HuH-7.5 (cell line): ENCODE measurements at places on chromosomes 1 and 21.

- no peak for DNase-seq
Measured at GRCh38 chr1:19395678-19396192, 83.6 kb downstream of the SLC66A1 start.

DNA sequence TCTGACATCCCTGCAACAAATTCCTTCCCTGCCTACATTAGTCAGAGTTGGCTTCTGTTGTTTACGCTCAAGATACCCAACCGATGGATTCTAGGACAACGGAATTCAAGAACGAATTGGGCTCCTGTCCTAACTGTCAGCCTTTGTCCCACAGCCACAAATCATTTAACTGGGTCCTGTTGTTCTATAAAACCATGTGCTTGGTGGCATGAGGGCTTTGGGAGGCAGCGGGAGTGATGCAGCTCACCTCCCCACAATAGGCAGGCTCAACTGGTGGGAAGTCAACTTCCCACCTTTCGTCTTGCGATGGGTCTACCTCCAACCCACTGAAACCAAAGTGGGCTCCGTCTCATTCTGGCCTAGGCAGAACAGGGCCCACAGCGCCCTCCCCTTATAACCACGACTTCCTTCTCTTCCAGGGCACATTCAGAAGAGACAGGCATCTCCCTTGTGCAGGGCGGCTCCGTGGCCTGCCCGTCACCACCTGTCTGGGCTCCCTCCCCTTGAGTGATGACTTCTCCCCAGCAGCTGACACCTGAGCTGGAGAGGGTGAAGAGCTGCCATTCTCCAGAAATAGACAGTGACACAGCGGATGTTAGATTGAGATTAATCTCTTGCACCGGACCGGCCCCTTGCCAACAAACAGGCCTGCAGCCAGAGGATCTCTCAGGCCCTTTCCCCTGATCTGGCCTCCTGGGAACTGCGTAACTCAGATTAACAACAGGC lies 26.5 kb downstream of the LRRC38 start:
- DNase-seq: no peak

- DNase-seq: no peak
Measured at GRCh38 chr21:26047279-26047967, 123.1 kb downstream of the APP start.

DNA sequence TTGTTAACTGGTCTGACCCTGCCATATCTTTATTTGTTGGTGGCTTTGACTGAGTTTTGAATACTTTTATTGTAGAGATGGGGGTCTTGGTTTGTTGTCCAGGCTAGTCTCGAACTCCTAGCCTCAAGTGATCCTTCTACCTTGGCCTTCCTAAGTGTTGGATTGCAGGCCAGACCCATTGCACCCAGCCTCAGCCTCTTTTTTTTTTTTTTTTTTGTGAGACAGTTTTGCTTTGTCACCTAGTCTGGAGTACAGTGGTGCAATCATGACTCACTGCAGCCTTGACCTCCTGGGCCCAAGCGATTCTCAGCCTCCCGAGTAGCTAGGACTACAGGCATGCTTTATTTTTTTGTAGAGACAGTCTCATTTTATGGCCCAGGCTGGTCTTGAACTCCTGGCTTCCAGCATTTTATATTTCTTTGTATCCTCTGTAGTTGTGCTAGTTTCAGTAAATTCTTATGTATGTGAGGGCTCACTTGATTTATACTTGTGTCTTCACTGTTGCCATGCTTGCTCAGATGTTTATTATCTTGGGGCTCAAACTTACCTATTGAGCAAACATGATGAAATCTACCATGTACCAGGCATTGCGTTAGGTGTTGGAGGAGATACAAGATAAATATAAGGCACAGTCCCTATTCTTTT lies 24.1 kb downstream of the THRAP3 start:
- no peak for DNase-seq

DNA sequence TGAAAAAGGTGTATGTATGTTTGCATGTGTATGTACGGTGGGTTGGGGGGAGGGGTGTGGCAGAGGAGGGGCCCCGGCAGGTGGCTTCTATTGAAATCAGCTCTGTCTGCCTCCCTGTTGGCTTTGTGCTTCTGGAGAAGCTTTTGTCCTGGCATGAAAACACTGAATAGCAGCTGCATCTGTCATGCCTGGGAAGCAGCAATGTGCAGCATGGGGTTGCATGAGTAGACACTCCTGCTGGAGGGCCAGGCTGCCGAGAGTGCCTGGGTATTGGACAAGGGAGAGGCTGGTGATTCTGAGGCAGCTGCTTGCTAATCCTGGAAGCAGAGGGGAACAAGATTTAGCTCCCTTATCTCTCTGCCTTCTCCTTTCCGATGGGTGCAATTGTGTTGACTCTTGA lies 20.5 kb downstream of the MAPKAPK2 start:
- no peak for DNase-seq

DNA sequence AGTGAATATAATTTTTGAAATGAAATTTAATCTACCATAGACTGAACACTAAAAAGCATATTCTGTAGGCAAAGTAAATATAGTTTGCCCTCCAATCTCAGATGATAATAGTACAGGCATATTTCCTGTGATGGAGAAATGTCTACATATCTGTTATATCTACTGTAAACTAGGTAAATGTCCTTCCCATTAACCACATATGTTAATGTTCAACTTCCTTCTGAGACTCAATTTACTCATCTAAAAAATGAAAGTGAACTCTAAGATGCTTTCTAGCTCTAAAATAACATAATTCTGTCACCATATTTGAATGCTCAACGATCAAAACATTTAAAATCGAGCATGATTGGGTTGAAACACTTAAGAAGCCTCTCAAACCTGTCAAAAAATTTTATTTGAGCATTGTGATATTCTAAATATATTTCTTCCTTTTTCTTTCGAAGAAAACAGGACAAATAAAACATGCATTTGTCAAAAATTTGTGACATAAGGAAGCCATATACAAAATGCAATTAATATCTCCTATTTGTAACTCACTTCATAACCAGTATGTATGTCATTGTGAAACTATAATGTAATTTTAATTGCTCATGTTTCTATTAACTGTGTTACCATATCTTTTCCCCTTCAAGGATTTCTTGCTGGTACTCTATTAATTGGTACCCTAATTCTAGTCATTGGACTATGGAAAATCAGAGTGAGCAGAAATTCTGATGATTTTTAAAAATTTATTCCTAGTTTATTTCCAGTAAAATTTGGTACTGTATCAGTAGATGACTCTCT lies 34.2 kb downstream of the CD55 start:
- DNase-seq: no peak

DNA sequence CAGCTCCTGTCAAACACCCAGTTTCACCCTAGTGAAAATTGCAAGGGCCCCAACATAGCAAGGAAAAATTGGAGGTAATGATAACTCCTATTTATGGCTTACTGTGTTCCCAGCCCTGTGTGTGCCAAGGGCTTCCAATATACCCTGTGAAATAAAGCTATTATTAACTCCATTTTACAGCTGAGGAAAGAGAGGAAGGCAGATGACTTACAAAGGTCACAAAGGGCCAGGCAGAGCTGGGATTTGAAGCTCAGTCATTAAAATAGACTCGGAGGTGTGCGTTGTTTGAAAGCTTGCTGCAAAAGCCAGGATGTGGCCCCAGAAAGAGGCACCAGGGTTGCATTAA lies 20.2 kb upstream of the SDC3 start:
- no peak for DNase-seq

GRCh38 chr1:182768963-182769362 lies 20.6 kb upstream of the NPL start:
- no peak for DNase-seq

- no peak for DNase-seq
Measured at GRCh38 chr1:4599521-4599920, 54.9 kb upstream of the AJAP1 start.

DNA sequence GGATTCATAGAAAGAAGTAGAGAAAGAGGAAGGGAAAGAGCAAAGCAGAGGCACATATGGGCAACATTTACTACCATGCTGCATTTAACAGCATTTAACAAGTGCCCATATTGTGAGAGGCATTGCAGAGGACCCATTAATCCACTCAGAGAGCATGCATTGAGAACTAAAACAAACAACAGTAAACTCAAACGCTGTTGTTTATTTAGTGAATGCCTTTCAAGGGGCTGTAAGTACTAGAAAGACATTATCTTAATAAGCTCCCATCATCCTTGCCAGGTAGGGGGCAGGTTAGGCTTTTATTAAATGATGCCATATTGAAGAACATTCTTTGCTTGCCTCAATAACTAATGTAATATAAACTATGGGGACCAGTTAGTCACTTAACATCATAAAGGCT lies 254.3 kb upstream of the DAB1 start:
- no peak for DNase-seq

- DNase-seq: no peak
Measured at GRCh38 chr1:96632045-96632664, 89.4 kb upstream of the PTBP2 start.

- DNase-seq: no peak
Measured at GRCh38 chr1:108072212-108072611, 107.2 kb upstream of the VAV3 start.

- DNase-seq: no peak
Measured at GRCh38 chr1:225529726-225530125, 101.9 kb upstream of the LBR start.

DNA sequence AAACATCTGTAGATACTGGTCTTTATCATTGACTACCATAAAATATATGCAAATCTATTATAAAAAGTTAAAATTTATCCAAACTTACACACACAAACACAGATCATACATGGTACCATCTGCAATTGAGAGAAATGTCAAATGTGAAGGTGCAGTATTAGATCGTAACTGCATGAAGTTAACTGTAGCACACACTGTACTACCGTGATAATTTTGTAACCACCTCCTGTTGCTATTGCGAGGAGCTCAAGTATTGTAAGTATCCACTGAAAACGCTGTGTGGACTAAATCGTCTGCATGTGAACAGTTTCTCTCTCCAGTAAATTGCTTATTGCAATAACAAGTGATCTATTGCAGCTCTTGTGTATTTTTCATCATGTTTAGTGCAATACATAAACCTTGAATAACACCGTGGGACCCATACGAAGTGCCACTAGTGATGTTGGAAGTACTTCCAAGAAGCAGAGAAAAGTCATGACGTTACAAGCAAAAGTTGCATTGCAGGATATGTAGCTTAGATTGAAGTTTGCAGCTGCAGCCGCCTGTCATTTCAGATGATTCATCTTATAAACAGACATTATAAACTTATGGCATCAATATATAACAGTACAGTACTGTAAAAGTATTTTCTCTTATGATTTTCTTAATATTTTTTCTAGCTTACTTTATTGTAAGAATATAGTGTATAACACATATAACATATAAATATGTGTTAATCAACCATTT lies 172.9 kb downstream of the SDCCAG8 start:
- no peak for DNase-seq

DNA sequence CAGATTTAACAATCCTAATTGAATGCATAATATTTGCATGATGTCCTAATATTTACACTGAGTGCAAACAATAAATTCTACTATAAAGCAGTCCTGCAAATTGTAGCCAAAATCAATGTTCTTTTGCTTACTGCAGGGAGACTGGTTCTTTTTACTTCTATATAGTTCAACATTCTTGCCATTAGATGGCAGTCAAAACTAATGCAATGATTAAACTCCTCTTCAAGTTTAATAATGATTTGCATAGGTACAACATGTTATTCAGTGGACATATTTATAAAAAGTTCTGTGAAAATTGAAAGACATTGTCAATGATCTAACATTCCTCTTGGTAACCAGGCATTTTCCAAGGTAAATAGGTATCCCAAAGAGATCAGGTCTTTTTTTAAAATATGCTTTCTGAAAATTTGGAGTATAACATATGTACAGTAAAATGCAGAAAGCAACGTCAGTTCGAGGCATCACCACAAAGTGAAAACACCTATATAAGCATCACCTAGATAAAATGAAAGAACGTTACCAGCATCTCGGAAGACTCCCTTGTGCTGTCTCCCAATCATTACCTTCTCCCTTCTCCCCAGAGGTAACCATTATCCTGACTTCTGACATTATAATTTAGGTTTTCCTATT lies 9.8 kb upstream of the FNBP1L start:
- peak; percentile 44 for DNase-seq

- no peak for DNase-seq
Measured at GRCh38 chr1:112040891-112041740, 51.6 kb upstream of the KCND3 start.

DNA sequence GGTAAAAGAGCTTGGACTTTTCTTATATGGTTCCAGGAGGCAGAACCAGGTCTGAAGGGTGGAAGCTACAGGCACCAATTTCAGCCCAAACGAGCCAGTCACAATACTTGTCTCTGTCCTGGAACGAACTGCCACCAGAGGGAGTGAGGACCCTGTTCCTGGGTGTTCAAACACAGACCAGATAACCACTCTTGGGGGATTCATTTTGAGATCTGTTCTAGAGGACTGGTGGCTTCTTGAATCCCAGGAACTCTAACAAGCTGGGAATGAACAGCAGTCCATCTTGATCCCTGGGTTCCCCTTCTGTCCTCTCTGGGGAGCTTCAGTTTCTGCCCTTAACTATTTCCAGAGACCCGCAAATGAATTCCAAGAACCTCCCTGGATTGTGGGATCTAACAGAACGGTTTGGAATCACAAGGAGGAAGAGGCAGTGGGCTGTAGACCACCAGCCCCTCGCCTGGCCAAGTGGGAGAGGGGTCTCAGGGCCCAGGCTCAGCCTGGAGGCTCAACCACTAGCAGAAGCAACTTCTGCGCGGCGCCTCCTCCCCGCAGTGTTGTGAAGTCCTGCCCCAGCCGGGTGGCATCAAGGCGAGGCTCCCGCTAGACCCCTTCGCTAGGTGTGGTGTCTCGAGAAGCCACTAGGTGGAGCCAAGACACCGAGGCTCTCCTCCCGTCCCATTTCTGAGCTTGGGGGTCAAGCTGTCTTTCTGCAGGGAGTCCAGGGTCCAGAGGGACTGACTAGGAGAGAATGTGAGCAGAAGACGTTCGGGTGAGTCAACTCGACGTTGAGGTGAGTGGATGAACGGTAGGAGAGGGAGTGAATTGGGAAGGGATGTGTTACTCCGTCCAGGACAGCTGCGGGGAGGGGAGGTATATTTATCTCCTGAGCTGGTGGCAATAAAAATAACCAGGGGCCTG lies 12.1 kb upstream of the NES start:
- peak; percentile 79 for DNase-seq

- DNase-seq: no peak
Measured at GRCh38 chr1:42851960-42852607, 5.7 kb downstream of the ZNF691 start.

DNA sequence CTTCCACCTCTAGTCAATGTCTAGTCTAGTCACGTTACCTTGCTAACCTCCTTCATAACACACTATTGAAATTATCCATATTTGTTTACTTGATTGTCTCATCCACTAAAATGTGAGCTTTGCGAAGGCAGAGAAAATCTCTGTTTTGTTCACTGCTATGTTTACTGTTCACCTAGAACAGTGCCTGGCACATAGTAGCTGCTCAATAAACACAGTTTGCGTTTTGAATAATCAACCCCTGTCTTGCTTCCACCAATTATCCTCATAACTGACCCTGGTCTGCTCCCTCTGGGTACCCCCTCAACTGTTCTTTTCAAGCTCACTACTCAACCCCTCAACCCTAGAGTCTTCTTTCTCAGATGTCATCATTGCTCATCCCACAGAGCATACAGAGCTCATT lies 36.5 kb upstream of the NGF start:
- DNase-seq: no peak
